Central memory CD8-positive, alpha-beta T cell (primary cell): ENCODE measurements at places on chromosomes 4 and X.

DNA sequence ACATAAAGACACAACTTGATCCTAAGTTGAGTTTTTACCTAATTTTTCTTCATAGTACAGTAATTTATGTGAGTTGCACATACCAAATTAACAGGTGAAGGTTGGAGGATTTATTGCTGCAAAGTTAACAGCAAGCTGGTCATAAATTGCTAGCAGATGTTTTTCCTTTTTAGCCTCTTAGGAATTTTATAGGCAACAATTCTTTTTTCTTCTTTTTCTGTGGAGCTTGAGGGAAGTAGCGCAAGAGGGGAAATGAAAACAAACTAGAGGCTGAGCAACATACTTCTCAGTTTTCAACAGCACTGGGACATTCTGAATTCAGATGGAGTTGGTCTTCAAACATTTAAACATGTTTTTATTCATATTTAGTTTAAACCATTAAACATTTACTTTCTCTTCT lies 63.7 kb upstream of the TLR2 start:
- H3K27me3 ChIP-seq: no peaks in the 10 kb centered on the region
- peaks cover 18% of the 10 kb centered on the region for H3K4me1 ChIP-seq
- H3K27ac ChIP-seq: peak overlapping the region; percentile 50
- H3K4me3 ChIP-seq: no peak overlapping the region

GRCh38 chr4:126957987-126958386 lies 674.8 kb upstream of the INTU start:
- H3K4me3 ChIP-seq: no peak overlapping the region
- H3K27ac ChIP-seq: no peak overlapping the region
- H3K36me3 ChIP-seq: no peaks in the 10 kb centered on the region
- H3K27me3 ChIP-seq: no peaks in the 10 kb centered on the region

GRCh38 chr4:2334826-2335728 lies 73.2 kb upstream of the MXD4 start:
- H3K4me3 ChIP-seq: no peak overlapping the region
- H3K27ac ChIP-seq: no peak overlapping the region
- H3K36me3 ChIP-seq: peaks cover 6% of the 10 kb centered on the region
- H3K27me3 ChIP-seq: no peaks in the 10 kb centered on the region
- peaks cover 6% of the 10 kb centered on the region for H3K4me1 ChIP-seq

GRCh38 chr4:5096261-5096660 lies 45.0 kb downstream of the STK32B start:
- peaks cover 9% of the 10 kb centered on the region for H3K27me3 ChIP-seq
- H3K36me3 ChIP-seq: peaks cover 2% of the 10 kb centered on the region
- no peaks in the 10 kb centered on the region for H3K4me1 ChIP-seq
- no peak overlapping the region for H3K27ac ChIP-seq
- H3K4me3 ChIP-seq: no peak overlapping the region
- no peak for DNase-seq

GRCh38 chrX:101774340-101774739 lies 114.7 kb upstream of the ARMCX2 start:
- H3K4me3 ChIP-seq: no peak overlapping the region
- DNase-seq: no peak
- no peaks in the 10 kb centered on the region for H3K4me1 ChIP-seq
- no peak overlapping the region for H3K27ac ChIP-seq
- peaks cover 10% of the 10 kb centered on the region for H3K27me3 ChIP-seq

GRCh38 chrX:77446908-77447652 lies at the start of gene FGF16:
TSS of gene FGF16 (plus strand) at chrX:77447389. CDS start at chrX:77447675, 286 bp downstream.
- no peak within 1 kb of the TSS for H3K27ac ChIP-seq
- no peak for DNase-seq
- peaks cover 1% of the 10 kb centered on the region for H3K36me3 ChIP-seq
- no peaks in the 10 kb centered on the region for H3K4me1 ChIP-seq

- no peaks in the 10 kb centered on the region for H3K36me3 ChIP-seq
- no peaks in the 10 kb centered on the region for H3K27me3 ChIP-seq
- H3K4me3 ChIP-seq: no peak overlapping the region
- H3K4me1 ChIP-seq: peaks cover 10% of the 10 kb centered on the region
- no peak for DNase-seq
- no peak overlapping the region for H3K27ac ChIP-seq
Observed at GRCh38 chrX:150847088-150847487, 51.4 kb downstream of the CD99L2 start.

DNA sequence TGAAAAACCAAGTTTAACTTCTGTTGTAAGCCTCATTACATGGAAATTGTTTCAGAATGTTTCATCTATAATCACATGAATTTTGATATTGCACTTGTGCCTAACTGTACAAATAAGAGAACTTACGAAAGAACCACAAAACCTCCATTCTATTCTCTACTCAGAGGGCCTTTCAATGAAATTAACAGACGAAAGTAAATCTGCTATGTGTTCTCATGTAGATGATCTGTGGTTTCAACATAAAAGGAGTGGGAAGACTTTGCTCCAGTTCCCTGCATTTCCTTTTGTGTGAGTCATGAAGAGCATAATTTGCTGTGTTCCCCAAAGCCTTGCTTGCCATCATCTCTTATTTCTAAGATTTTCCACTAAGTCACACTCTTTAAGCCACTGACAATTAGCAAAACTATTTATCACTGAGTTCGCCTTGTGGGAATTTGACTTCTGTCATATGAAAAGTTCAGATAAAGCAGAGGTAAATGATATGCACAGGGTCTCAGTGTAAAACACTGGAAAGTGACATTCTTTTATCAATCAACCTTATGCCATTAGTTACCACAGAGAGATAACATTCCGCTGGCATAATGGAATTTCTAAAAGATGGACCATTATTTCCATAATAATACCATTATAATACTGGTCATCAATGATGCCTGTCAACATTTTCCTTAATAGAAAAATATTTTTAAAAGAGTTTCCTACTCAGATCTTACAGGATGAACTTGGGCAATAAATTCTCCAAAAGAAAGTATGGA lies 329.8 kb downstream of the NR3C2 start:
- no peaks in the 10 kb centered on the region for H3K27me3 ChIP-seq
- peaks cover 10% of the 10 kb centered on the region for H3K4me1 ChIP-seq
- H3K4me3 ChIP-seq: no peak overlapping the region
- no peak overlapping the region for H3K27ac ChIP-seq

DNA sequence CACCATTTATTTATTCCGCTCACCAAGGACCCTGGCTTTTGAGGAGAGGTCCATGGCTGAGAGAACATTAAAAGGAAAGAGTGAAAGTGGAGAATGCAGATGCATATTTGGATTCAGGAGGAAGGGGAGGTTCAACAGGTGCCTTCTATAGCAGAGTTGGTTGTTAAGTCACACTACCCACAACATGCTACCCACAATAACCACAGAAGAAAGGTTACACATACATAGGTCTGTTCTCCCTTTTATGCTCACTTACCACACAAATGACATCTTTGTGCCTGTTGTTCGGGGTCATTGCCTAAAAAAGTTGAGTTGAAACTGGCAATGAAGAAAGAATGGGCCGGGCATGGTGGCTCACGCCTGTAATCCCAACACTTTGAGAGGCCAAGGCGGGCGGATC lies 587.4 kb downstream of the RPA4 start:
- H3K27me3 ChIP-seq: no peaks in the 10 kb centered on the region
- DNase-seq: no peak
- no peak overlapping the region for H3K4me3 ChIP-seq
- H3K36me3 ChIP-seq: no peaks in the 10 kb centered on the region
- H3K4me1 ChIP-seq: no peaks in the 10 kb centered on the region

DNA sequence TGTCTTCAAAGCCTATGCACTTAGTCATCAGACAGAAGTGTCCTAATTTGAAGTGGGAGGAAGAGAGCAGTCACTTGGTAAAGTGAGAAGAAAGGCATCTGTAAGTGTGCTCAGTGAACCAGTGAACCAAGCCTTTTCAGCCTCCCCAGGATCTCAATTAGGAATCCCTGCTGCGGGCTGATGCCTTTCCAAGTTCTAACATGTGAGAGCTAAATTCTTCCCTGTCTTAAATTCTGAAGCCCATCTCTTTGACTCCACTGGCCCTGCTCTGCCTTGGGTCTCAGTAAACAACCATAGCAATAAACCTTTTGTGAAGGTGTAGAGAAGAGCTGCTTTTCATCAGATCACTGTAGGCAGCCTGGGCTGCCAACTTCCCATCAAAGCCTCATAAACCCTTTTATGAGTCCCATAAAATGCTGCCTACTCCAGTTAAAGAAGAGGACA lies 701.2 kb upstream of the LCORL start:
- H3K4me1 ChIP-seq: no peaks in the 10 kb centered on the region
- no peaks in the 10 kb centered on the region for H3K27me3 ChIP-seq
- no peak overlapping the region for H3K27ac ChIP-seq
- no peaks in the 10 kb centered on the region for H3K36me3 ChIP-seq

DNA sequence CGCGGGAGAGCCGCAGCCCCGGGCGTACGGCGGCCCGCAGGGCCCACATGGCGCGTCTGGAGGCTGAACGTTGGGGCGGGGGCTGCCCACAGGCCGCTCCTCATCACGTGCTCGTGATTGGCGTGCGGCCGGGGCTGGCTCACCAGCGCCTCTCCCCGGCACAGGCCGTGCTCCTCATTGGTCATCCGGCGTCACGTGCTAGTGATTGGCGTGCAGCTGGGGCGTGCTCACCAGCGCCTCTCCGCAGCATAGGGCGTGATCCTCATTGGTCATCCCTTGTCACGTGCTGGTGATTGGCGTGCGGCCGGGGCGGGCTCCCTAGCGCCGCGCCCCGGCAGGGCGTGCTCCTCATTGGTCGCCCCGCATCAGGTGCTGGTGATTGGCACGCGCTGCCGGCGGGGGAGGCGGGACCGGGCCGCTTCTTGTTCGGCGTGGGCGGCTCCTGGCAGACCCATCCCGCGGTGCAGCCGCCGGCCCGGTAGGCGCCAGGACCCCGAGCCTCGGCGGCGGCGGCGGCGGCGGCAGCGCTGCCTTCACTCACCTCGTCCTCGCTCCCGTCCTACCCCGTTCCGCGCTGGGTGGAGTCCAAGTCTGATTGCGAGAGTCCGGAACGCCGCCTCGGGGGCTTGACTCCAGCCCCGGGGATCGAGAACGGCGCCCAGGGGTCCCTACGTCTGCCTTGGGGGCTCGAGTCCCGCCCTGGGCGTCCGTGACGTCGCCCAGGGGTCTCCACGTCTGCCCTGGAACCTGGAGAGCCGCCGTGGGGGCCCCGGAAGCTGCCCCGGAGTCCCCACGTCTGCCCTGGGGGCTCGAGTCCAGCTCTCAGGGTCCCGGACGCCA lies at the start of gene GTPBP6:
TSS of gene GTPBP6 (minus strand) at position 58 of the 840 bp plus-strand sequence. CDS start at position 49, 9 bp downstream.
- H3K4me1 ChIP-seq: peaks cover 28% of the 10 kb centered on the region
- H3K36me3 ChIP-seq: peaks cover 29% of the 10 kb centered on the region
- H3K27me3 ChIP-seq: no peaks in the 10 kb centered on the region
- H3K27ac ChIP-seq: peak within 1 kb of the TSS; percentile 95
- peak within 1 kb of the TSS; percentile 78 for H3K4me3 ChIP-seq
- DNase-seq: peak; percentile 95

- H3K36me3 ChIP-seq: no peaks in the 10 kb centered on the region
- no peak within 1 kb of the TSS for H3K27ac ChIP-seq
- H3K27me3 ChIP-seq: peaks cover 29% of the 10 kb centered on the region
- peak within 1 kb of the TSS; percentile 82 for H3K4me3 ChIP-seq
- DNase-seq: no peak
Observed at GRCh38 chrX:51496501-51497291, at the start of gene NUDT11. TSS of gene NUDT11 (minus strand) at chrX:51496592. CDS start at chrX:51496444, 148 bp downstream.

DNA sequence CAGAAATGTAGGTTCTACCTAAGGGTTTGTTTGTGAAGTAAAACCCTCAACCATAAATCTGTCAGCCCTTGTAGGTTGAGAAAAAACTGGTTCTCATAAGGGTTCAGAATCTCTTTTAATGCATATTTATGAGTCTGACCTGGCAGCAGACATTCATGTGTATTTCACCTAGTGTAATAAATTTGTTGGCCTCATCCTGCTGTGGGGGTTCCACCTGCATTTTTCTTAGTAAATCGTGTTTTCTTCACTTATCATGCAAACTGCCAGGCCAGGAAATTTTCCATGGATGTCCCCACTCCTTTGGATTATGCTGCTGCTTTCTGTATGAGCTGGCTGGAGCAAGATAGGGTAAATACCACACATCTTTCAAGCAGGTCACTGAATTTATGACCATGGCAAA lies 42.4 kb downstream of the KLHL13 start:
- H3K27ac ChIP-seq: no peak overlapping the region
- no peaks in the 10 kb centered on the region for H3K36me3 ChIP-seq
- no peak for DNase-seq
- H3K27me3 ChIP-seq: no peaks in the 10 kb centered on the region
- H3K4me1 ChIP-seq: no peaks in the 10 kb centered on the region
- no peak overlapping the region for H3K4me3 ChIP-seq

GRCh38 chrX:139287155-139287924 lies 243.2 kb upstream of the F9 start:
- no peaks in the 10 kb centered on the region for H3K36me3 ChIP-seq
- no peak for DNase-seq
- H3K4me1 ChIP-seq: no peaks in the 10 kb centered on the region

DNA sequence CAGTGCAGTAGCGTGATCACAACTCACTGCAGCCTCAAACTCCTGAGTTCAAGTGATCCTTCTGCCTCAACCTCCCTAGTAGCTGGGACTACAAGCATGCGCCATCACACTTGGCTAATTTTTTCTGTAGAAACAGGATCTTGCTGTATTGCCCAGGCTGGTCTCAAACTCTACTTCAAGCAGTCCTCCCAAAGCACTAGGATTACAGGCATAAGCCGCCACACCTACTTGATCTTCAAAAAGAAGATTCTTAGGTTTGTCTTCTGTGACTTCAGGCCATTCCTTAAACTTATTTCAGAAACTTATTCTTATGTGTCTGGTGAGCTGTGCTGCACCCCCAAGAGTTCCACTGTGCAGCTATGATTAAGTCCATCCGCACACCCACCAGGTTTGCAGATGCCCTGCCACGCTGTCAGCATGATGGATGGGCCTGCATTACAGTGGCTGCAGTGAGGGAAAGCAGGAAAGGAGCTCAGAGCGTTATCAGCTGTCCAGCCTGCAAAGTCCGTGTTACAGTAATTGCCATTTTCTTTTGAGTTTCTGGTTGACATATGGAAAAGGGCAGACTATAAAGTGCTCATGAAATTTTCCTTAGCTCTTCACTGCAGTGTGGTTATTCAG lies 146.6 kb downstream of the AASDH start:
- H3K36me3 ChIP-seq: no peaks in the 10 kb centered on the region
- no peaks in the 10 kb centered on the region for H3K4me1 ChIP-seq
- H3K4me3 ChIP-seq: no peak overlapping the region
- peaks cover 44% of the 10 kb centered on the region for H3K27me3 ChIP-seq
- H3K27ac ChIP-seq: no peak overlapping the region

- no peaks in the 10 kb centered on the region for H3K27me3 ChIP-seq
- DNase-seq: no peak
- H3K4me1 ChIP-seq: peaks cover 18% of the 10 kb centered on the region
- no peak overlapping the region for H3K4me3 ChIP-seq
Observed at GRCh38 chrX:107701493-107702121, 73.3 kb downstream of the PRPS1 start.

GRCh38 chr4:112818594-112818965 lies 181.6 kb downstream of the LARP7 start:
- H3K4me1 ChIP-seq: peaks cover 9% of the 10 kb centered on the region
- H3K36me3 ChIP-seq: no peaks in the 10 kb centered on the region
- peaks cover 40% of the 10 kb centered on the region for H3K27me3 ChIP-seq
- no peak for DNase-seq
- no peak overlapping the region for H3K4me3 ChIP-seq

GRCh38 chrX:30504309-30504708 lies 73.3 kb downstream of the TASL start:
- DNase-seq: no peak
- no peak overlapping the region for H3K27ac ChIP-seq
- no peaks in the 10 kb centered on the region for H3K36me3 ChIP-seq
- H3K27me3 ChIP-seq: peaks cover 9% of the 10 kb centered on the region
- no peaks in the 10 kb centered on the region for H3K4me1 ChIP-seq
- no peak overlapping the region for H3K4me3 ChIP-seq
